NB4 (cell line): ENCODE measurements at places on chromosomes 1 and 21.

GRCh38 chr1:1806890-1807289 is 28.6 kb upstream of the NADK start:
- DNase-seq: no peak

- peak; percentile 46 for DNase-seq
These were observed 71.7 kb downstream of the SETD4 start for GRCh38 chr21:35988416-35989137.

- no peak for DNase-seq
These were observed 321.4 kb upstream of the CXADR start for GRCh38 chr21:17191346-17191993.

DNA sequence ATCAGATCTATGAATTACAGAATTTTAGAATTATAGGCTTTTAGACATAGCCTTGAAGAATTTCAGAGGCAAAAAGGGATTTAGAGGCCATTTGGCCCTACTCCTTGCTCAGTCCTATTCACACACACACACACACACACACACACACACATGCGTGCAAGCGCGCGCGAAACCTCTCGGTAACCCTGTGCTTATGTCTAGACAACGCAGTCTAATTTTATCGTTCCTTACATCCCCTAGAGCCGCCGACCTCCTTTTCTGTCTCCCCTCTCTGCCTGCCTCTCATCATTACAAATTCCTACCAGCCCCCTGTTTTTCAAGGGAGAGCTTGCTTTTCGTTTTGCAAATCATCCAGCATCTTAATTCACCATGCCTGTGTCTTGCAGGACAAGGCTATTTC is 252.1 kb downstream of the FOXD2 start:
- no peak for DNase-seq
